ENCODE measurements at places on chromosomes 5 and 9. TPM values are rescaled to one million over a fixed set of nuclear protein-coding genes. Genes with fewer than 3 reads are reported as not detected.

DNA sequence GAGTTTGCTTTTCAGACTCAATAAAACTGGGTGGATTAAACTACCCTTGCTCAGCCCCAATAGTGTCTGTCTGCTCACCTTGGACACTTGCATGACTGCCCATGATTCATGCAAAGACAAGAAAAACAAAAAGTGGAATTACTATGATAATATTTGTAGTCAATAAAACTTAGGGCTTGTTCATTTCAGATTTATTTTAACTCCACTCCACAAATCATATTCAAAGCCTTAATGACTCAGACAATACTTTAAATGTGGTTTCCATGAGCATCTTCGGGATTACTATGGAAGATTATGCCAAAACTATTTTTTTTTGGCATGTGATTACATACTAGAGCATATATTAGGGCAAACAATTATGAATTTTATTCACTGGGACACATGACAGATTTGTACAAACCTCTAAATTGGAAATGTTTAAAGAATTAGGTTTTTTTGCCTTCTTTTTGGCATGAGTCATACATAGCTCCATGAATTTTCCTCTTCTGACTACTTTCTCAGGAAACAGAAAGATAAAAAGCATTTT is 468.9 kb downstream of the ACTL7B start:
- no peaks in the 10 kb centered on the region for H3K36me3 ChIP-seq
- H3K27ac ChIP-seq, result no peak overlapping the region
- no peak for DNase-seq
- H3K27me3 ChIP-seq, result no peaks in the 10 kb centered on the region
- H3K4me1 ChIP-seq, result no peaks in the 10 kb centered on the region

DNA sequence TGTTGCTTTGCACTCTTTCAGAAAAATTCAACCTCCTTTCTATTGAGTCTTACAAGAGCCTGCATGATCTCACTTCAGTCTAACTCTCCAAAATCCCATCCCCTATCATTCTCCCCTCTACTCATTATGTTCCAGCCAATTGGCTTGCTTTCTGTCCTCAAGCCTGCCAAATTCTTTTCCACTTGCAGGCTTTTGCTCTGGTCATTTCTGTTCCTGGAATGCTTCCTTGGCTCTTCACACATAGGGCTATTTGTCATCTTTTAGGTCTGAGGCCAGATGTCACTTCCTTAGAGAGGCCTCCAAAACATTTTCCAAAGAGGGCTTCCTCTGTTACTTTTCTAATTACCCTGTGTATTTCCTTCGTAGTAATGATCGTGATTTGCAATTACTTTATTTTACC is 11.8 kb upstream of the CHD1 start:
- H3K27ac ChIP-seq, result no peak overlapping the region
- no peaks in the 10 kb centered on the region for H3K36me3 ChIP-seq
- H3K27me3 ChIP-seq, result no peaks in the 10 kb centered on the region
- peaks cover 4% of the 10 kb centered on the region for H3K4me1 ChIP-seq

DNA sequence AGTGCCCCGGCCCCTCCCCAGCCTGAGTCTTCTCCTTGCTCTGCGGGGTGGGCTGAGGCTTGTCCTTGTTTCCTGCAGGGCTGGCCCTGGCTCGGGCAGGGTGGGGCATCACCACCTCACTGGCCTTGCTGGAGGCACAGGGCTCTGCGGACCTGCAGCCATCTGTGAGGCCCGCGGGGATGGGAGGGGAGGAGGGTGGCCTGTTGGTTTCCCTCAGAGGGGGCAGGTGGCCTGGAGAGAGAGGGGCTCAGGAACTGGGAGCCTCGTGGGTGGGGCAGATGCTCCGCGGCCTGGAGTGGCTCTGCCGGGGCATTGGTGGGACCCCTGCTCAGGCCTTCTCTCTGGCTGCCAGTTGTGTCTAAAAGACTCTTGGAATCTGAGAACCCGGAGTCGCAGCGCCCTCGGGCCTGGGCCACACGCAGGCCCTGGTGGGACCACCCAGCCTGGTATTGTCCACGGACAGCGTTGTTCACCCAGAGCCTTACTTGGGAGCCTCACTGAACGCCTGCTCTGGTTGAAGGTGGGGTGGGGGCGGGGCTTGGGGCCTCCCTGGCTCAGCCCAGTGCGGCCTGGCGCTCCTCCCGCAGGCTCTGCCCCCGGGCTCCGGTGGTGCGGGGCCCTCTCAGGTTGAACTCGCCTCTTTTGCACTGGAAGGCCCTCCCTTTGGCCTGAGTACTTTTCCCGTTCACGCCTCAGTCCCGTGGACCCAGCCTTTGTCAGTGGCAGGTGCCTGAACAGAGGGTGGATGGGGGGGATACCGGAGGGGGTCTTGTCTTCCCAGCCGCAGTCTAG is 111.3 kb downstream of the RXRA start:
- H3K4me1 ChIP-seq, result peaks cover 34% of the 10 kb centered on the region
- H3K4me3 ChIP-seq, result no peak overlapping the region
- peak overlapping the region; percentile 58 for H3K27ac ChIP-seq

DNA sequence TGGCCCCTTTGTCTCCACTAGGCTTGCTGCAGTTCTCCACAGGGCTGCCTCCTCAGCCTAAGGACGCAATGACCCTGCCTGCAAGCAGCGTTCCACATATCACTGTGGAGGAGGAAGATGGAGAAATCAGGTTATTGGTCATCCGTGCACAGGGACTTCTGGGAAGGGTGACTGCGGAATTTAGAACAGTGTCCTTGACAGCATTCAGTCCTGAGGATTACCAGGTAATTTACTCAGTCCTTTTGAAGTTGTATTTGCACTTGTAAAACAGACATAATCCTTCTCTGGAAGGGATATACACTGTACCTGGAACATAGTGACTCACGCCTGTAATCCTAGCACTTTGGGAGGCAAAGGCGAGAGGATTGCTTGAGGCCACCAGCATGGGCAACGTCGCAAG is 116.6 kb downstream of the ADGRV1 start:
- H3K4me1 ChIP-seq, result no peaks in the 10 kb centered on the region
- DNase-seq, result no peak
- no peaks in the 10 kb centered on the region for H3K27me3 ChIP-seq
- no peak overlapping the region for H3K27ac ChIP-seq
- H3K36me3 ChIP-seq, result no peaks in the 10 kb centered on the region

- H3K27ac ChIP-seq, result no peak within 1 kb of the TSS
- DNase-seq, result no peak
- H3K36me3 ChIP-seq, result no peaks in the 10 kb centered on the region
- H3K4me1 ChIP-seq, result no peaks in the 10 kb centered on the region
Observed at GRCh38 chr9:104536756-104537155, at the start of gene OR13C3. Gene OR13C3, minus strand, starts transcription at chr9:104536856. Its CDS starts 133 bp downstream, at chr9:104536723.

DNA sequence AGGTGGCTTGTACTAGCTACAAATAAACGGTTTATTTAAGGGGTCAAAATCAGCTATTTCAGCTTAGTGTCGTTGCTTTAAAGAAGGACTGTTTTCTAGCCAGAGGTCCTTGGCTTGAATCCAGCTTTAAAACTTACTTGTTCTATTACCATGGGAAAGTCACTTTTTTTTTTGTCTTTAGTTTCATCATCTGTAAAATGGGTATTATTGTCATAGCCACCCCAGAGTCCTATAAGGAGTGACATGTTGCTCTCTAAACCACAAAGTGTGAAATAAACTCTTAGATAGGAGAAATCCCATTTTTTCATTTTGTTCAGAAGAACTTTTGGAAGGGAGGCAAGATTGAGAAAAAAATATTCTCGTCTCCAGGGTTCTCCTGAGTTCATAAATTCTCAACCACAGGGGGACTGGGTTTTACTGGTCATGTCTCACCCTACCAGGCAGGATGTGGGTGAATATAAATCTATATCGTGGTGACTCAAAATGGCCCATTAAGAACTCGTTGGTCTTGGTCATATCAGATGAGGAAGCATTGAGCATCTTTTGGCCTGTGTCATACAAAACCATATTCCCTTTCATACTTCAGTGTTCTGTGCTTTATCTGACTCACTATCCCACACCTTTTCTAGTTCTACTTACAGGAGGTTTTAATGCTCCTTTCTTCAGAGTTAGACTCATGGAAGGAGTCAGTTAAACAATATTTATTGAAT is 202.7 kb upstream of the NR3C1 start:
- H3K4me3 ChIP-seq, result no peak overlapping the region
- H3K4me1 ChIP-seq, result no peaks in the 10 kb centered on the region
- H3K27ac ChIP-seq, result no peak overlapping the region
- DNase-seq, result no peak
- H3K36me3 ChIP-seq, result no peaks in the 10 kb centered on the region

DNA sequence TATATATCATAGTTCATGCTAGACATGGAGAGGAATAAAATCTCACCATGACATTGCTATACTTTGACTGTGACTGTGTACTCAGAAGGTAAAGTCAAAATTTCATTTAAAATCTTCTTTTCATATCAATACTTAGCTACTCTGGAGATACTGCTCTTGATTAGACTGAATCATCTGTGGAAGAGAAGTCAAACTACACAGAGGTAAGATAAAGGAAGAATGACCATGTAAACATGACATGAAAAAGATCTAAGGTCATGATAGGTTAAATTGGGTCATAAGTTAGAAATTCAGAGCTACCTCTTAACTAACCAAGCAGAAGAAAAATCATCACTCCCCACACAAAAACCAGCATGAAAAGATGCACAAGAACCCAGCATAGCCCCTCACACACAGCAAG is 44.8 kb upstream of the RLN1 start:
- H3K4me3 ChIP-seq, result no peak overlapping the region
- H3K27me3 ChIP-seq, result no peaks in the 10 kb centered on the region
- H3K27ac ChIP-seq, result no peak overlapping the region
- no peaks in the 10 kb centered on the region for H3K4me1 ChIP-seq

DNA sequence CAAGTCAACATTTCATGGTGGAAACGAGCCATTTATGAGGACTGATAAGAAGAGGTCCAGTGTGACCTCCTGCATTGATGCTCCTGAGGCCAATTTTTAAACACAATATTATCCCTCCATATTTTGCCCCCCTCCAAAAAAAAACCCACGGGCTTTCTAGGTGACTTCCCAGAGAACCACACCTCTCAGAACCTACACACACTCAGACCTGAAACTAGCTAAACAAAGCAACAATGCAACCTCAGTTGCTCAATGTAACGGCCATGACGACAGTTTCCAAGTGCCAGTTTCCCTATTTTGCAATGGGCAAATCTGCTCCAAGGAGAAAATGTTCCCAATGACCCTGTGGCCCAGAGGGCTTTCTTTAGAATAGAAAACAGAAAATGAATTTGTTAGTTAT is 3.5 kb downstream of the NRG2 start:
- H3K36me3 ChIP-seq, result no peaks in the 10 kb centered on the region
- DNase-seq, result no peak
- H3K27ac ChIP-seq, result no peak overlapping the region
- no peak overlapping the region for H3K4me3 ChIP-seq
- peaks cover 4% of the 10 kb centered on the region for H3K4me1 ChIP-seq

GRCh38 chr5:149423794-149424268 is 44.7 kb upstream of the IL17B start:
- H3K4me1 ChIP-seq, result peaks cover 38% of the 10 kb centered on the region
- H3K4me3 ChIP-seq, result no peak overlapping the region
- H3K36me3 ChIP-seq, result no peaks in the 10 kb centered on the region

- no peaks in the 10 kb centered on the region for H3K4me1 ChIP-seq
- no peaks in the 10 kb centered on the region for H3K36me3 ChIP-seq
- no peak overlapping the region for H3K4me3 ChIP-seq
- DNase-seq, result no peak
- no peak overlapping the region for H3K27ac ChIP-seq
- H3K27me3 ChIP-seq, result no peaks in the 10 kb centered on the region
Observed at GRCh38 chr5:1776831-1777230, 22.8 kb downstream of the MRPL36 start.

The C5orf52 gene
- total RNA-seq, result not detected

The BNC2 gene
- 226 TPM for total RNA-seq

The SLC6A18 gene
- not detected for total RNA-seq

The LHX3 gene
- total RNA-seq, result not detected

The NUTM2F gene
- total RNA-seq, result not detected

The CD72 gene
- 0.28 TPM for total RNA-seq

The ZDHHC11B gene
- total RNA-seq, result 1.9 TPM

The CAMK2A gene
- 0.35 TPM for total RNA-seq

The SOX30 gene
- 0.11 TPM for total RNA-seq

The ENTREP1 gene
- 28.2 TPM for total RNA-seq

The THBS4 gene
- 1.9 TPM for total RNA-seq

The ROR2 gene
- total RNA-seq, result 27.7 TPM

The NEK6 gene
- total RNA-seq, result 45.1 TPM

All from ovary (tissue), 10 donors.